Fibroblast of villous mesenchyme (primary cell): ENCODE measurements at places on chromosomes 1 and 21. TPM values are rescaled to one million over a fixed set of nuclear protein-coding genes. Genes with fewer than 3 reads are reported as not detected.

GPR137B gene
- total RNA-seq, result 11.6 and 13.0 TPM in 2 replicates

RAB7B gene
- total RNA-seq, result 4.2 and 5.2 TPM in 2 replicates

LPAR3 gene
- 1.9 and 2.6 TPM in 2 replicates for total RNA-seq

RTCA gene
- total RNA-seq, result 31.1 and 32.5 TPM in 2 replicates

SPRR4 gene
- total RNA-seq, result not detected in 2 replicates

ZNF697 gene
- total RNA-seq, result 13.2 and 14.2 TPM in 2 replicates

VANGL2 gene
- not detected in 2 replicates for total RNA-seq

DYNLT5 gene
- 1.7 and 2.9 TPM in 2 replicates for total RNA-seq

LAMC2 gene
- total RNA-seq, result 4.8 and 27.6 TPM in 2 replicates

RPS27 gene
- 1,538 and 2,013 TPM in 2 replicates for total RNA-seq

GLMN gene
- 10.3 and 16.4 TPM in 2 replicates for total RNA-seq

ZNF684 gene
- 2.9 and 3.5 TPM in 2 replicates for total RNA-seq

C1QA gene
- total RNA-seq, result not detected in 2 replicates

ELK4 gene
- 23.5 and 30.2 TPM in 2 replicates for total RNA-seq

SERINC2 gene
- 13.5 and 21.2 TPM in 2 replicates for total RNA-seq

FAM78B gene
- total RNA-seq, result not detected in 2 replicates

L1TD1 gene
- under 0.01 TPM in 1 of 2 replicates, not detected in the other for total RNA-seq

GBP6 gene
- under 0.01 TPM in 1 of 2 replicates, not detected in the other for total RNA-seq

LHX8 gene
- total RNA-seq, result under 0.01 TPM in 1 of 2 replicates, not detected in the other

AGRN gene
- total RNA-seq, result 77.0 and 95.9 TPM in 2 replicates

PODN gene
- 8.7 and 9.1 TPM in 2 replicates for total RNA-seq
